ENCODE measurements at places on chromosomes 4 and X. TPM values are rescaled to one million over a fixed set of nuclear protein-coding genes. Genes with fewer than 3 reads are reported as not detected.

NAA11 gene
- total RNA-seq = not detected

SYN1 gene
- 0.47 TPM for total RNA-seq

VCX2 gene
- total RNA-seq = not detected

SPIN2A gene
- 0.39 TPM for total RNA-seq

SPOCK3 gene
- total RNA-seq = 0.20 TPM

ADGRG2 gene
- total RNA-seq = 0.69 TPM

ERAS gene
- not detected for total RNA-seq

NMU gene
- total RNA-seq = 3.2 TPM

VSIG1 gene
- total RNA-seq = not detected

NELFA gene
- total RNA-seq = 24.1 TPM

DNA sequence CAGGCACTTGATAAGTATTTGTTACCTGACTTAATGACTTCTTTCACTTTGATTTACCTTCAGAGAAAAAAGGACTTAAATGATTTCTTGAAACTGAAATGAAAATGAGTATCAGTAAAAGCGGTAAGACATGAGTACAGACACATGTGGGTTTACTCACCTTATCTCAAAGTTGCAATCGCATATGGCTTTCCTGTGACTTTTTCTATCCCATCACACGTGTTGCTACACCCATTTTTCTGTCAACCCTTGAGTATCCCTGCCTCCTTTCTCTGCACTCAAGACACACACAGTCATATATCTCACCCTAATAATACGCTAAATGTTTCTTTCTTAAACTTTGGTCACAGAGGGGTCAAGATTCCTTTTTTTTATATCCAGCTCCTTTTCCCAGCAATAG is 11.0 kb upstream of the ARHGEF38 start:
- no peaks in the 10 kb centered on the region for H3K36me3 ChIP-seq
- H3K4me1 ChIP-seq = no peaks in the 10 kb centered on the region
- no peak overlapping the region for H3K27ac ChIP-seq
- no peak overlapping the region for H3K4me3 ChIP-seq

- no peak for DNase-seq
- peaks cover 8% of the 10 kb centered on the region for H3K4me1 ChIP-seq
- peaks cover 3% of the 10 kb centered on the region for H3K36me3 ChIP-seq
These were observed 13.5 kb downstream of the ANKRD17 start for GRCh38 chr4:73244945-73245601.

DNA sequence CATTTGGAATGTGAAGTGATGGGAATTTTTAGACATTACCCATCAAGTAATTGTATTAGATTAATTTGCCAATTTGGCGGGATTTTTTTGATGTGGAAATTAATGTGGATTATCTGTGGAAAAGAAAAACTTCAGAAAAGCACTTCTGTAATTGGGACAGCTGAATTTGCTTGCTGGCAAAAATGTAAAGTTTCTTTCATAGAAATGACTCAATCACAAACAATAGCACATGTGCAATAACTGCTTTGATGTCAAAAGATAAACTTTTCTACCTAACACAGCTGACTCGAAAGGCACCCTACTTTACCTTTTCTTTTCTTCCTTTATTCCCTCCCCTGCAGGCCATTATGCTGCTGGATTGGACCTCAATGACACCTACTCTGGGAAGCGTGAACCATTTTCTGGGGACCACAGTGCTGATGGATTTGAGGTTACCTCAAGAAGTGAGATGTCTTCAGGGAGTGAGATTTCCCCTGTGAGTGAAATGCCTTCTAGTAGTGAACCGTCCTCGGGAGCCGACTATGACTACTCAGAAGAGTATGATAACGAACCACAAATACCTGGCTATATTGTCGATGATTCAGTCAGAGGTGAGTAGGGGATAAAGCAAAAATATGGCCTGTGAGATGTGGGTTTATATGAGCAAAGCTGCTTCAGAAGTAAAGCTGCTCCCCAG is 1.4 kb downstream of the AREG start:
- no peak for DNase-seq
- H3K27me3 ChIP-seq = no peaks in the 10 kb centered on the region
- no peak overlapping the region for H3K27ac ChIP-seq
- H3K36me3 ChIP-seq = no peaks in the 10 kb centered on the region
- H3K4me1 ChIP-seq = peaks cover 11% of the 10 kb centered on the region

DNA sequence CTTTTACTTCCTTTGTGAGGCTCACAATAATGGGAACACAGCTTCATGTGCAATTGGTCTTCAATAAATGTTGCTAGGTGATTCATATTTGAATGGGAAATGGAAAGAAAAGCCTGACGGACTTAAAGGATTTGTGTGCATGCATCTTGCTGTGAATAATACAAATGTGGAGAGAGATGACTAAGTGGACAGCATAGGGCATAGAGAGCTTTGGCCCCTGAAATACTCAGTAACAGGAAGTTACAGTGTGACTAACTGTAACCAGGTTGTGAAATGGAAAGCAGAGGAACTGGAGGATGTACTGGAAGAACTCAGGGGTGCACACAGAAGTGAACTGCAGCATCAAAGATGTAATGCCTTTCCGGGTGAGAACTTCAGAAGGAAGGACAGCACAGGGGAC is 206.7 kb downstream of the MGST2 start:
- no peak overlapping the region for H3K4me3 ChIP-seq
- DNase-seq = no peak
- peaks cover 18% of the 10 kb centered on the region for H3K4me1 ChIP-seq
- H3K27me3 ChIP-seq = no peaks in the 10 kb centered on the region

- H3K4me3 ChIP-seq = peak overlapping the region; percentile 63
- H3K27ac ChIP-seq = peak overlapping the region; percentile 50
- H3K4me1 ChIP-seq = peaks cover 23% of the 10 kb centered on the region
- no peaks in the 10 kb centered on the region for H3K36me3 ChIP-seq
These were observed 716 bp downstream of the KIT start for GRCh38 chr4:54658252-54659093.

- H3K27ac ChIP-seq = no peak overlapping the region
- H3K4me1 ChIP-seq = peaks cover 8% of the 10 kb centered on the region
These were observed 124.1 kb downstream of the AFAP1 start for GRCh38 chr4:7815562-7815961.

GRCh38 chrX:149611623-149612175 is 16.6 kb upstream of the HSFX2 start:
- no peaks in the 10 kb centered on the region for H3K27me3 ChIP-seq
- H3K27ac ChIP-seq = no peak overlapping the region
- DNase-seq = no peak

- no peak overlapping the region for H3K4me3 ChIP-seq
- no peak overlapping the region for H3K27ac ChIP-seq
- DNase-seq = no peak
- H3K27me3 ChIP-seq = no peaks in the 10 kb centered on the region
- no peaks in the 10 kb centered on the region for H3K4me1 ChIP-seq
These were observed 25.1 kb downstream of the EPHA5 start for GRCh38 chr4:65645185-65645584.

GRCh38 chrX:105179644-105180043 is 40.9 kb downstream of the TEX13A start:
- H3K36me3 ChIP-seq = no peaks in the 10 kb centered on the region
- H3K27me3 ChIP-seq = no peaks in the 10 kb centered on the region
- H3K4me3 ChIP-seq = no peak overlapping the region

DNA sequence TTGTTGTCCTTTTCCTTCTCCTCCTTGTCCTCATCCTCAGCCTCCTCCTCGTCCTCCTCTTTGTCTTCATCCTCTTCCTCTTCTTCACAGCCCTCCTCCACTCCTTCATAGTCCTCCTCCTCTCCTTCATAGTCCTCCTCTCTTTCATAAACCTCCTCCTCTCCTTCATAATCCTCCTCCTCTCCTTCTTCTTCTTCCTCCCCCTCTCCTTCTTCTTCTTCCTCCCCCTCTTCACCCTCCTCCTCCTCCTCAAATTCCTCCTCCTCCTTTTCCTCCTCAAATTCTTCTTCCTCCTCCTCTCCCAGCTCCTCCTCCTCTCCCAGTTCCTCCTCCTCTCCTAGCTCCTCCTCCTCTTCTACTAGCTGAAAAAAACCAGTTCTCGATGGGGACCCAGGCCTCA is 143.8 kb upstream of the RADX start:
- no peaks in the 10 kb centered on the region for H3K36me3 ChIP-seq
- no peak for DNase-seq
- no peak overlapping the region for H3K27ac ChIP-seq
- H3K4me1 ChIP-seq = no peaks in the 10 kb centered on the region

- H3K4me3 ChIP-seq = no peak overlapping the region
- no peaks in the 10 kb centered on the region for H3K36me3 ChIP-seq
- no peaks in the 10 kb centered on the region for H3K4me1 ChIP-seq
- H3K27me3 ChIP-seq = no peaks in the 10 kb centered on the region
- no peak overlapping the region for H3K27ac ChIP-seq
These were observed 110.8 kb upstream of the SHOX start for GRCh38 chrX:519741-520140.

DNA sequence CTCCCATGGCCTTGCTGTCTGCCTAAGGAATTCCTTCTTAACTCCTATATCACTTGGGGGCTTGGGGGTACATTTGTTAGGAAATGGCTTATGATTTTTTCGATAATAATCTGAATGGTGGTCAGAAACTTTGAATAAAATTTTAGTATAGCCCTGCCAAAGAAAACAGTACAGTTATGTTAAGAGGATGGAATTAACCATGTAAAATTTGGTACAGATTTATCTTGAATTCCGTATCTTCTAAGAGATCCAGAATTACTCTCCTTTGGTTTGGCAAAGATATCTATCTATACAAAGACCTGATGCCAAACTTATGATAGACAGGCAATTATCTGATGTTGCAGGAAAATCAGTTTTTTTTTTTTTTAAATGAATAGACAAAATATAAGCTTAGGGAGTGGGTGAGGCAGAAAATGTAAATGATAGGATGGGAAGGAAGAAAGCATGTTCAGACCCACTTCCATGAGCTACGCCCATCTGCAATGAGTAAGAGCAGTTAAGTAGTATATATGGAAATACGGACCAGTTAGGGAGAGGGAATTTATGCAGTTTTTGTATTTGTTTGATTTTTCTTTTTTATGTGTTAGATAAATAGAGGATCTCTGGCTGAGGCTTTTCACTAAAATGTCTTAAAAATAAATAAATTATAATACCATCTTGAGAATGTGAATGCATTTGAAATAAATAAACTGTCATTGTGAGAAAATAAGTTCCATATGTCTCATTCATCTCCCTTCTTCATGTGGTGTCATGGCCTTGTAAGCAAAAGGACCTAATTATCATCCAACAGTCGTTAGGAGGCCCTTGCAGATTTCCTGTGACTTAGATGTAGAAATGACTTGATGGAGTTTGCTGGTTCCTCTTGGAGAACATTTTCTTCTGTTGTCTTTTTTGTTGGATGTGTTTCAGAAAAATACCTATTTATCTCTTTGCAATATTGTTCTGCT is 389.6 kb downstream of the ARHGAP24 start:
- no peak for DNase-seq
- H3K4me1 ChIP-seq = no peaks in the 10 kb centered on the region
- no peaks in the 10 kb centered on the region for H3K36me3 ChIP-seq
- no peak overlapping the region for H3K27ac ChIP-seq
- H3K4me3 ChIP-seq = no peak overlapping the region
- H3K27me3 ChIP-seq = no peaks in the 10 kb centered on the region

- H3K4me1 ChIP-seq = no peaks in the 10 kb centered on the region
- H3K27me3 ChIP-seq = no peaks in the 10 kb centered on the region
- H3K36me3 ChIP-seq = peaks cover 32% of the 10 kb centered on the region
- no peak overlapping the region for H3K27ac ChIP-seq
These were observed 32.1 kb downstream of the ZBTB49 start for GRCh38 chr4:4321951-4322688.

DNA sequence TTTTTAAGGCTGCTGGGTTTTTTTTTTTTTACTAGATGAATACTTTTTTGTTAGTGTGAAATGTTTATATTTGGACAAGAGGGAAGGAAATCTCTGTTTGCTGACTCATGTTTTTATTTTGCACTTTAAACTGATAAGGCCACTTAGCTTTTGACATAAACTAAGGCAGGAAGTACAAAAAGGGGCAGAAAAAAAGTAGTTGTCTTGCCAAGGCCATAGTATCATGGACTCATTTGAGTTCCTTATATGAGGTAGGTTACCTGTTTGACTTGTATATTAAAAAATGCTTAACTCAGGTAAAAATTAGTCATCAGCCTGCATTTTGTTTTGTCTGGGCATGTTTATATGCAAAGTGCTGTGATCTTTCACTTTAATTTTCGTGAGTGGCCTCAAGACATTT is 26.0 kb downstream of the SMAD1 start:
- peaks cover 12% of the 10 kb centered on the region for H3K4me1 ChIP-seq
- DNase-seq = no peak
- no peaks in the 10 kb centered on the region for H3K36me3 ChIP-seq
- H3K4me3 ChIP-seq = no peak overlapping the region

- H3K27ac ChIP-seq = no peak overlapping the region
- no peaks in the 10 kb centered on the region for H3K27me3 ChIP-seq
- no peaks in the 10 kb centered on the region for H3K4me1 ChIP-seq
- no peak for DNase-seq
- H3K4me3 ChIP-seq = no peak overlapping the region
These were observed 13.0 kb upstream of the SLC10A4 start for GRCh38 chr4:48470137-48470536.

- DNase-seq = no peak
- H3K27me3 ChIP-seq = no peaks in the 10 kb centered on the region
- no peaks in the 10 kb centered on the region for H3K36me3 ChIP-seq
- H3K4me3 ChIP-seq = no peak overlapping the region
- no peaks in the 10 kb centered on the region for H3K4me1 ChIP-seq
These were observed 7.9 kb upstream of the PTPN13 start for GRCh38 chr4:86586160-86586572.

- H3K4me3 ChIP-seq = no peak overlapping the region
- no peak for DNase-seq
- H3K27me3 ChIP-seq = no peaks in the 10 kb centered on the region
These were observed 113.3 kb upstream of the IL13RA1 start for GRCh38 chrX:118614150-118614549.

DNA sequence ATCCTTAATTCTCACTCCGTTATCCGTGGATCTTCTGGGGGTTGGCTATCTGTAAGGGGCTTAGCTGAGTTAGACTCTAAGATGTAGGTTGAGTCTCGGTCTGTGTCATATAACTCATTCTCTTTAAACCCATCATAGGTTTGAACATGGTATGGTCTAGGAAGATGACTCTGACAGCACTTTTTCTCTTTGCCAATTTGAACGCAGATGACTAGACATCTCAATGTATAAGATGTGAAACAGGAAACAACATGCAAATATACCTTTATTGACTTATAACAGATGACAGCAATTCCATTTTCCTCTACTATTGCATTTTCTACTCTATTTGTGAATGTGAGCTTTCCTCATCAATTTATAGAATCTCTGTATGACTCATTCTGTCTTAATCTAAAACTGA is 634.8 kb upstream of the MAGEB2 start:
- H3K36me3 ChIP-seq = no peaks in the 10 kb centered on the region
- no peak overlapping the region for H3K4me3 ChIP-seq
- H3K27ac ChIP-seq = no peak overlapping the region
- H3K27me3 ChIP-seq = no peaks in the 10 kb centered on the region
- no peaks in the 10 kb centered on the region for H3K4me1 ChIP-seq
- no peak for DNase-seq
